Activated B cell treated with CpG ODN at 0.5 μM for 24 hours (primary cell): ENCODE measurements at places on chromosomes 2 and 18. TPM values are rescaled to one million over a fixed set of nuclear protein-coding genes. Genes with fewer than 3 reads are reported as not detected.

The IL36RN gene
- total RNA-seq, result not detected in 2 replicates

The ANTXR1 gene
- not detected in 2 replicates for total RNA-seq

- no peak for DNase-seq
Measured at GRCh38 chr2:219045937-219046550, 4.7 kb upstream of the CFAP65 start.

GRCh38 chr2:160270571-160271113, 70.6 kb upstream of the ITGB6 start:
- DNase-seq, result no peak

GRCh38 chr2:233061591-233062450, 1.7 kb downstream of the INPP5D start:
- peak; percentile 43 for DNase-seq
